ENCODE measurements at places on chromosomes 1 and 21. TPM values are rescaled to one million over a fixed set of nuclear protein-coding genes. Genes with fewer than 3 reads are reported as not detected.

GRCh38 chr21:46551636-46552241 lies 53.1 kb downstream of the S100B start:
- DNase-seq = no peak

GRCh38 chr1:228037401-228038386 lies 30.9 kb downstream of the WNT3A start:
- DNase-seq = no peak

DNA sequence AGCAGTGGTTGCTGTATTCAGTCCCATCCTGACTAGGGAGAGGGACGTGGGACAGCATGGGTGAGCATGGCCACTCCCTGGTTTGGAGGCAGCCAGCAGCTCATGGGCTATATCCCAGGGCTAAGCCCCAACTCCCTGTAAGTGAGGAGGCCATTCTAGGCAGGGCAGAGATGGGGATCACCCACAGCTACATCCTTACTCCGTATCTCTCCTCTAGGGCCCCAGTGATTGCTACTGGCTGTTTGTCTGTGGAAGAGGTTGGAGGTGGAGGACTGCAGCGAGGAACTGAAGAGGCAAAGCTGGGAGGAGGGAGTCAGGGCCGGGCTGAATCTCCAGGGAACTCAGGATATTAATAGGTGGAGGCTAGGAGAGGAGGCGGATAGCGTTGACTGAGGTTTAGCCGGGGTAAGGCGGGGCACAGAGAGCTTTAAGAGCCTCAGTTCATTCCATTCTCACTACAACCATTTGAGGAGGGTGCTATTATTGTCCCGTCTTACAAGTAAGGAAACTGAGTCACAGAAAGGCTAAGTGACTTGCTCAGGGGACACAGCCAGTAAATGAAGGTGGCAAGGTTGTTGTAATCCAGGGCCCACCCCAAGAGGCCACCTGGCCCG lies 6.8 kb downstream of the OLIG2 start:
- DNase-seq = no peak

- DNase-seq = no peak
These were observed 35.1 kb upstream of the SEC16B start for GRCh38 chr1:178004926-178005391.

DNA sequence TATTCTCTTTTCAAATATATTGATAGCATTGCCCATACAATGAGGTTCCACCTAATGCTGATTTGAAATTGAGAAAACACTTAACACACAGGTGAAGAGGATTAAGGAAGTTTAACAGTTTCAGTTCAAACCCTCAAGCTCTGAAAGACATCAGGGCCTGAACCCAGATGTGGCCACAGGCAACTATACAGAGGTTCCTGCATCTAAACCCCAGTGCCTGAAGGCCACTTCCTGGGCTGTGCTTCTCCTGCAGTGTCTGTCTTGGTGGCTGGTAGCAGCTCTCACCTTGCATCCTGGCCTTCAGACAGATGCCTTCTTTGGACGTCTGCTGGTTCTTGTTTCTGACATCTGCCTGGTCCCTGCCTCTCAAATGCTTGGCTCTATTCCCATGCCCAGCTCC lies 25.1 kb upstream of the NGF start:
- no peak for DNase-seq

GRCh38 chr1:245893025-245893424 lies 614.1 kb downstream of the SMYD3 start:
- DNase-seq = no peak

GRCh38 chr1:210218047-210218446 lies 14.5 kb upstream of the SERTAD4 start:
- no peak for DNase-seq

IL22RA1 gene
- total RNA-seq = 1.0 TPM

CHD5 gene
- total RNA-seq = 17.0 TPM

DNA sequence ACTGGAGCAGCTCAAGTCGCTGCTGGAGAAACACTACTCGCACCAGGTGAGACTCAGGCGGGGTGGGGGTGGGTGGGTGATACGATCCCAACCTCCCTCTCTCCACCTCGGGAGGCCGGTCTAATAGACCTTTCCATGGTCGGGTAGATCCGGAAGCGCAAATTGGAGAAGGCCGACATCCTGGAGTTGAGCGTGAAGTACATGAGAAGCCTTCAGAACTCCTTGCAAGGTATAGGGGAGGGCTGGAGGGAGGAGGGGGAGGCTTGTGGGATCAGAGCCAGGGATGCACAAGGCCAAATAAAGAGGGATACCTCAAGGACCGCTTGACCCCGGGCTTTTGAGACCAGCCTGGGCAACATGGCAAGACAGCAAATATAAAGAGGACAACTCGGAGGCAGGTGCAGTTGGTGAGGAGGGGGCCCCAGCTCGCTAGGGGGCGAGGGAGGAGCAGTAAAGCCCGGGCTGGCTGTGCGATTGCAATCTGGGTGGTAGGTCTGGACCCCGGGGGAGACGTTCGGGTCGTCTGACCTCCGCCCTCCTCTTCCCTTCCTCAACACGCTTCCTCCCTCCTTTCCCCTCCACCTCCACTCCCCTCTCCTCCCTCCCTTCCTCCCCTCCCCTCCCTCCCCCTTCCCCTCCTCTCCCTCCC lies 546 bp downstream of the HES3 start:
- no peak for DNase-seq

FAM177B gene
- 0.23 TPM for total RNA-seq

FAM3B gene
- 19.4 TPM for total RNA-seq

DNA sequence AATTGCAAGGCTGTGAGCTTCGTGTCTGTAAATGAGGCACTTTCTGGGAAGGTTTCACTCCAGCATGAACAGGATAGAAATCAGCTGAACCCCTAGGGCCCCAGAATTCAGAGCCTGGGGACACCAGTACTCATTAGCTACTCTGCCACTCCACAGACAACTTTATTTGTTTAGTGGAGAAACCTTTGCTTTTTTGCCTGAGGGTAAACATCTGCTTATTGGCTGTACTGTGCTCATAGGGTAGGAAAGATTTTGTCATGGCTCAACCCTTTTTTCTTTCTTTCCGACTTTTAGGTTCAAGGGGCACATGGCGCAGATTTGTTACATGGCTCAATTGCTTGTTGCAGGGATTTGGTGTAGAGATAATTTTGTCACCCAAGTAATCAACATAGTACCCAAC lies 138.4 kb upstream of the BACE2 start:
- no peak for DNase-seq

- DNase-seq = no peak
These were observed 9.8 kb downstream of the IFNGR2 start for GRCh38 chr21:33412832-33413519.

DNA sequence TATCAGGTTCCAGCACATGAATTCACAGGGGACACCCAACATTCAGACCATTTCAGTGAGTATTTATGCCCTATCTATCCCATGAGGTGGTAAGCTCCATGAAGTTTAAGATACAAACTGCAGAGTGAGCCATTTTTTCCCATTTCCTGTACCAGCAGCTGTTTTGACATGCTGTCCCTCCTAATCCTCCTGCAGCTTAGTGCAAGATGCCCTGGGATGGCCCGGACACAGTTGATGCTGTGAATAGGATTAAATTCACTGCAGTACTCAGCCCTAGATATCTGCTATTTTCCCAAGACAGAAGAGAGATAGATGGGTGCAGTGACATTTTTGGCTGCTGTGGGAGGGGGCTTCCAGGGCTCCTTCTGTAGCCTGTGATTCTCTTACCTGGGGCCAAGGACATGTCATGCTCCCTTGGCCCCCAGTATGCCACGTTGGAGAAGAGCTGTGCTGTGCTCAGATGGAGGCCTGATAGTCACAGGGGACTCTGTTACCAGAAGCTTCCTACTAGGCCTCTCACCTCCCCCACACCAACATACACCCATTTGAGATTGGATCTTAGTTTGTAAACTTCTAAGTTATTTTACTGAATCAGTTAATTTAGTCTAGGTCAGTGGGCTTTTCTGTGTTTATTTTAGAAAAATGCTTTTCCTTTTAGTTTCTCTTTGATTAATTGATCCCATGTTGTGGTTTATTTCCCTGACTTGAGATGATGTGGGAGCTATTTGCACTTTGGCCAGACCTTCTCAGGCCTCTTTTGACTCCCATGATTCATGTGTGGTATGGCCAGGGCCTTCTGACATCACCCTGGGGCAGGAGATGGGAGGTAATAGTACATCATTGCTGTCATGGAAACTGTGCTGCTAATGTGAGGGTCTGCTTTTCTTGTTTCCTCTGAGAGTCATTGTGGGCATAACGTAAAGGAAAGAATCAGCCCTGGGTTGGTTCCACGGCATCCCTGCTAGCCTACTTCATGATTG lies 92.6 kb downstream of the ST3GAL3 start:
- DNase-seq = no peak

AGMAT gene
- total RNA-seq = 1.9 TPM

GRCh38 chr1:41607808-41608207 lies 123.3 kb upstream of the EDN2 start:
- DNase-seq = no peak

CLCNKB gene
- 1.9 TPM for total RNA-seq

RGS18 gene
- total RNA-seq = 1.2 TPM

- no peak for DNase-seq
These were observed 10.7 kb downstream of the ZNF648 start for GRCh38 chr1:182050481-182051448.

DNA sequence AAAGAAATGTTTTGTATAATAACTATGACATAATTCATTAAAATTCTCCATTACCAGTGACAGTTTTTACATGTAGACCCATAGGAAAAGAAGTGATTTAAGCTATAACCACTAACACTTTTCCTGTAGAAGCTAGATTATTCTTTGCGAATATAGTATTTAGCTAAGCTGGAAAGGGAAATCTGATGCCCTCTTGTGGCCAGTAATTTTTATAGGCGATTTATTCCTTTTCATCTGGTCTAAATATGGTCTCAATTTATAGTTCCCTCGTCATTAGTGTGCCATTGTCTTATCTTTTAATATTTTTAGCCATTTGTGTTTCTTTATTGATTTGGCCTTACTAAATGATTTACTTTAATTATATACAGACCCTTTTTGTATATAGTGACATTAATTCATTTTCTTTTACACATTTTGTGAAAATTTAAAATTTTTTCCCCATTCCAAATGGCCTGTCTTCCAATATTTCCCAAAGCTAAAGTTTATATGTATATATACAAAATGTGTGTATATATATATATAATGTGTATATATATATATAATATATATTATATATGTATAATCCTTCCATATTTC lies 26.7 kb downstream of the BTG3 start:
- no peak for DNase-seq

DNA sequence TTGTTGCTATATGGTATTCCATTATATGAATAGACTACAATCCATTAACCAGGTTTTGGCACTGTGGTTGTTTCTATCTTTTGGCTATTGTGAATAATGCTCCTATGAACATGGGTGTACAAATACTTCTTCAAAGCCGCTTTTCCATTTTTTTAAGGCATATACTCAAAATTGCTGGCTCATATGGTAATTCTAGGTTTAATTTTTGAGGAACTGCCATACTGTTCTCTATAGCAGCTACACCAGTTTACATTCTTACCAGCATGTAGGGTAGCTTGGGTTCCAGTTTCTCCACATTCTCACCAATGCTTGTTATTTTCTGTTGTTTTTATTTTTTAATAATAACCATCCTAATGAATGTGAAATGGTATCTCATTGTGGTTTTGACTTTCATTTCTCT lies 19.9 kb upstream of the AGO1 start:
- DNase-seq = no peak

- DNase-seq = no peak
These were observed 10.3 kb upstream of the PODN start for GRCh38 chr1:53051676-53052075.

GRCh38 chr1:93447481-93448291 lies at the start of gene FNBP1L:
TSS of gene FNBP1L (plus strand) at chr1:93448118. CDS start at chr1:93448282, 164 bp downstream.
- DNase-seq = peak; percentile 84

DNA sequence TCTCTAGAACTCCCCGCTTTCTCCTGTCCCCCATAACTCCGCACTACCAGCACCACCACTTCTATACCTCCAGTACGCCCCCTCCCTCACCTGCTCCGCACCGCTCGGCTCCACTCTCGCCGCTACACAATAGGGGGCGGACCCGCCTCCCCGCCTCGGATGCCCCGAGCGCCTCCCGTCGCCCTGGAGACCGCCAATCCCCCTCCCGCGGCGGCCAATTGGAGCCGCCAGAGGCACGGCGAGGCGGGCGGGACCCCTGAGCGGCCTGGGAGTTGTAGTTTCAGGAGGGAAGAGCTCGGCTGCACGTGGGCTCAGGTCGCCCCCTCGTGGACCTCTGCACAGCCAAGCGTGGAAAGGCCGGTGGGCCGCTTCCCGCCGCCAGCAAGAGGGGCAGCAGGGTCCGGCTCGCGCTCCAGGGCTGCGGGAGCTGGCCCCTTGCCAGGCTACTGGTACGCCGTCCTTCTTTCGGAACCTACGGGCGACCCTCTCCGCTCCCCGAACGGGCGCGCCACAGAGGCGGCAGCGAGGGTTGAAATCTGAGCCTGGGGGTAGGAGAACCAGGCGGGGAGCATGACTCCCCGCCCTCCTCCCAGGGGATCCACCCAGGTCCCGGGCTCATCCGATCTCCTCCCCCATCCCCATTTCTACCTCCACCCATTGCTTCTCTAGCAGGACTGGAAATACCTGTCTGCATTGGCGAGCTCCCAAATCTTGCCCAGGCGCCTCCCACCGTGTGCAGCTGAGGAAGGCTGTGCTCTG lies at the start of gene IGSF9:
Gene IGSF9, minus strand, starts transcription at position 131 of the 759 bp plus-strand sequence. CDS start 2,159 bp downstream, outside the sequence.
- peak; percentile 96 for DNase-seq

GRCh38 chr1:212567638-212568037 lies 40.9 kb upstream of the ATF3 start:
- no peak for DNase-seq

- no peak for DNase-seq
These were observed 71.4 kb downstream of the ZNF281 start for GRCh38 chr1:200338451-200338850.

- DNase-seq = no peak
These were observed 287.5 kb downstream of the LRRIQ3 start for GRCh38 chr1:73910466-73910865.

OPRD1 gene
- total RNA-seq = 0.09 TPM

GRCh38 chr1:21573971-21574465 lies 64.8 kb downstream of the ALPL start:
- peak; percentile 81 for DNase-seq

RALGPS2 gene
- 25.6 TPM for total RNA-seq

TMPRSS3 gene
- 0.34 TPM for total RNA-seq

SLC35F3 gene
- 0.34 TPM for total RNA-seq

GRCh38 chr1:109160071-109160840 lies 46.3 kb downstream of the ELAPOR1 start:
- no peak for DNase-seq

DNA sequence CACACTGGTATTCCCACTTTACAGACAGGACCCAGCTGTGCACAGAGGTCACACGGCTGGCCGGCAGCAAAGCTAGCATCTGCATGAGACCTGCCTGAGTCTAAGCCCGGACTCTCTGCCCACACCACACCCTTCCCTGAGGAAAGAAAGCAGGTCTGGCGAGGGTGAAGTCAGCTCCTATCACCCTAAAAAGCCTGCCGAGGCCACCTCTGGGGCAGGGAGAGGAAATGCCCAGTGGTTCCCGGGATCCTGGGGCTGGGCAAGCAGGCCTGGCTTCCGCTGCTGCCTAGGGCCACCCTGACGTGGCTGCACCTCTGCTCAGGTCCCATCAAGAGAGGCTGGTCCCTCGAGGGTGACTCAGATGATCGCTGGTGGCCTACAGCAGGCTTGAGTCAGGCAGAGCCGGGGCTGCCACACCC lies 42.2 kb downstream of the RAP1GAP start:
- no peak for DNase-seq
